ENCODE measurements at places on chromosomes 2 and 18.

DNA sequence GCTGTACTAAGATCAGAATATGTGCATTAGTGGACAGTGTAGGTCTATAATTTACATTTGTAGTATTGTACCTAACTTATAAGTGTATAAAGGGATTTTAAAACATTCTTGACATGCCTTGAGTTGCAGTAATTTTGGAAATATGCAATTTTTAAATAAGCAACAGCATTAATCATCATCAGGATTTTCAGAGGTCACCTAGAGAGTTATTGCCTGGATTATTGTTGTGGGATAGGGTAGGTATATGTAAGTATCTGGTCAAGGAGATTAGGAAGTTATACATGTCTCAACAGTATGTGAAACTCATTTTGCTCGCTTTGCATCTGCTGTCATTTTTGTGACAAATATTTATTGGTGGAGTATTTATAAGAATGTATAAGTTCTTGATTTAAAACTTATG is 184.2 kb downstream of the WDR7 start:
- DNase-seq = peak; percentile 26

DNA sequence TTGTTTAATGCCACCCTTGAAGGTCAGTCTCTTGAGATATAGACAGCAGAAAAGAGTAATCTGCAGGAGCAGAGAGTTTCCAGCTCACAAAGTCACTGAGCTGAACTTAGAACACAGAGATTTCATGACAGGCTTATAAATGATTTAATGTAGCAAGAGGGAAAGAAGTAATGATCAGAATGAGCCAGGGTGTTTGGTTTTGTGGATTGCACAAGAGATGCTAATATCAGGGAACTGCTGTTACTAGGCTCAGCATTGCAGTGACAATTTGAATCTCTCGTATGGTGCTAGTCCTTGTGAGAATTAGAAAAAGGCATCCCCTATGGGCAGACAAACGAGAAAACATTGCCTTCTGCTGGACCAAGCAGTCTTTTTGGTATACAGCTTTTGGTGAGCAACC is 61.7 kb upstream of the ITGB6 start:
- no peak for DNase-seq

DNA sequence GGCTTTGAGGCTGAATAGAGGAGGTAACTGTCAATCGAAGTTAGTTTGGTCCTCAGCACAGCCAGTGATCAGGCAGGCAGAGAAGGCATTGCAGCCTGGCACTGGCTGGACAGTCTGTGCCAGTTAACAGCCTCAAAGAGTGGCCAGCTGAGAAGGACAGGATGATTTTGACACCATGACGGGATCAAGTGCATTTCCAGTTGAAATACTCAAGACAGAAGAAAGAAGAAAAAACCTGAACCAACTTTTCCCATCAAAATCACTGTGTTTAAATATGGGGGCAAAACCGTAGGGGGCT is 96.7 kb upstream of the ZCCHC2 start:
- DNase-seq = no peak

- no peak for DNase-seq
Observed at GRCh38 chr2:98484121-98484557, 39.5 kb downstream of the INPP4A start.

DNA sequence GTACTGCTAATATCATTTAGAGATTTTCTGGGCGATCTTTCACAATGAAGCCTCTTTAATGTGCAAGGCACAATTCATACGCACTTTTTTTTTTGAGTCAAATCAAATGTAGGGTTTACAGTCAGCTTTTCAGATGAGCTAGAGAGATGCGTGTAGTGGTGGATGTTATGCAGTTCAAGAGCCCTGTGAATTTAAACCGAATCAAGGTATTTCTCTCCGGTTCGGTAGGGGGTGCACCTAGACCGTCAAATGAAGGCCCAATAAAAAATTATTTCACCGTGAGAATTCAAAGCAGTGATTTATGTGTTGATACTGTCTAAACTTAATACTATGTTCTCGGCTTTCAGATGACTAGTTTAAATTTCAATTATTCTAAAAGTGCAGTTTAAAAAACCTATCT is 1.1 kb downstream of the PTH2R start:
- peak; percentile 2 for DNase-seq

DNA sequence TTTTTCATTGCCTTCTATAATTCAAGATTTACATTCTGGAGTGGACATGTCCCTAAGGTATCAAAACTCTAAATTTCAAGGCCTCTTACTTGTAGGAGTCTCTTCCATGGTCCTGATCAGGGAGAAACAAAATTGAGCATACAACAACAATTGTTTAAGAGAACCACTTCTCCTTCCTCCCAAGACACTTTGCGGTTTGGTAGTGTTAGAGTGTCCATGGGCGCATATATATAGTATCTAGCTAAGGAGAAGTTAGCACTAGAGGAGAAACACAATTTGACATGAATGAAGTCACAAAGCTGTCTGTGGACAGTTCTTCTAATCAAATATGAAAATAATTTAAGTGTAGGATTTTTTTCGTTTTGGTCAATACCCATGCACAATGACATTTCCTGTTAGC is 349.1 kb upstream of the MAP2 start:
- no peak for DNase-seq

GRCh38 chr2:60821133-60821469 is 60.3 kb upstream of the REL start:
- no peak for DNase-seq

DNA sequence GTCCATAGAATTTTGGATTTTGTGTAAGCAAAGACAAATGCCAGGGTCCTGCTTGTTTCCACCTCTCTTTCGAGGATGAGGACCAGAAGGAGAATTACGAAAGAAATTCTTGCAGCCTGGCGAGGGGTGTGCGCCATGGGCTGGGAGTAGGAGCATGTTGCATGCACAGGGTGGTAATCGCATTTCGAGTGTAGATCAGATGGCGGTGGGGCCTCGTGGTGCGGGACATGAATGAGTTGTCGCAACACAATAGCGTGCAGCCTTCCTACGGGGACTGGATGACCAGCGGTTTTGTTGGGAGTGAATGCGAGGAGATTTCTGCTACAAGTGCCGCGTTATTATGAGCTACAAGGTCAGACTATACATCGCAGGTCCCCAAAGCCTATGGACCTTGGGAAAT is 4.2 kb upstream of the EN1 start:
- peak; percentile 48 for DNase-seq

DNA sequence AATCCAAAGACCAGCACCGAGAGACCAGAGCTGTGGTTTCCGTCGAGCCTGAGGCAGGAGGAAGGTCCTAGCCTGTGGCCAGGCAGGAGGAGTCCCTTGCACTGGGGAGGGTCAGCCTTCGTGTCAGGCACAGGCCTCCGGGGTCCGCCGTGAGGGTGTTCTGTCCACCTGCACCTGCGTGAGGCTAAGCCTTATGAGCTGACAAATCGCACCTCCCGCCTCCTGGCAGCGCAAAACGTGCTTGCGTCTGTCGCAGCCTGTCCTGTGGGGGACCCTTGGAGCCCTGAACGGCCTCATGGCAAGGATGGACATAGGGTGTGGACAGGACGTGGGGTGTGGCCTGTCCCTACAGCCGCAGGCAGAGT is 73.3 kb downstream of the KCNG2 start:
- DNase-seq = no peak

GRCh38 chr18:24734058-24734457 is 273.6 kb downstream of the HRH4 start:
- no peak for DNase-seq

DNA sequence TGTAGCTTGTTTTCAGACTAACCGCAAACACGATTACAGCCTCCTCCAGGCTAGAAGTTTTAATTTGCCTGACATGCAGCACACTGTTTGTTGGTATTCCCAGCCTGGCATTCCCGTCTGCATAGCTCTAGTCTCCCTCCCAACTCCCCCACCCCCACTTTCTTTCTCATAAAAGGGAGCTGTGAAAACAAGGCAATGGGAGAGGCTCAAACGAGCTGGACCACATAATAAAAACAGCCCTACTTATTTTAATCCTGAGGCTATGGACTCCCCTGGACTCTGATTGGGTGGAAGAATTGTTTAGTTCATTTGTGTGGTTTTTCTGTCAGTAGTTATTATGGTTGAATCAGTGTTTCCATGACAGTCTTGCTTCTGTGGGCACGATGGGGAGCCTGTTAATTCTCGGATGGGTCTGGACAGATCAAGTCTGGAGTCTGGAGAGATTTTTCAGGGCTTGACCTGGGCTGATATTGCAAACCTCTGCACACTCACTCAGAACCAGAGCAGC is 1.2 kb downstream of the STON1 start:
- DNase-seq = peak; percentile 71

- DNase-seq = no peak
Observed at GRCh38 chr18:64436111-64436510, 287.2 kb upstream of the LINC00305 start.

GRCh38 chr2:79715338-79715737 is 202.5 kb downstream of the CTNNA2 start:
- DNase-seq = peak; percentile 10

GRCh38 chr18:5620289-5620688 is 76.5 kb upstream of the EPB41L3 start:
- peak; percentile 44 for DNase-seq

DNA sequence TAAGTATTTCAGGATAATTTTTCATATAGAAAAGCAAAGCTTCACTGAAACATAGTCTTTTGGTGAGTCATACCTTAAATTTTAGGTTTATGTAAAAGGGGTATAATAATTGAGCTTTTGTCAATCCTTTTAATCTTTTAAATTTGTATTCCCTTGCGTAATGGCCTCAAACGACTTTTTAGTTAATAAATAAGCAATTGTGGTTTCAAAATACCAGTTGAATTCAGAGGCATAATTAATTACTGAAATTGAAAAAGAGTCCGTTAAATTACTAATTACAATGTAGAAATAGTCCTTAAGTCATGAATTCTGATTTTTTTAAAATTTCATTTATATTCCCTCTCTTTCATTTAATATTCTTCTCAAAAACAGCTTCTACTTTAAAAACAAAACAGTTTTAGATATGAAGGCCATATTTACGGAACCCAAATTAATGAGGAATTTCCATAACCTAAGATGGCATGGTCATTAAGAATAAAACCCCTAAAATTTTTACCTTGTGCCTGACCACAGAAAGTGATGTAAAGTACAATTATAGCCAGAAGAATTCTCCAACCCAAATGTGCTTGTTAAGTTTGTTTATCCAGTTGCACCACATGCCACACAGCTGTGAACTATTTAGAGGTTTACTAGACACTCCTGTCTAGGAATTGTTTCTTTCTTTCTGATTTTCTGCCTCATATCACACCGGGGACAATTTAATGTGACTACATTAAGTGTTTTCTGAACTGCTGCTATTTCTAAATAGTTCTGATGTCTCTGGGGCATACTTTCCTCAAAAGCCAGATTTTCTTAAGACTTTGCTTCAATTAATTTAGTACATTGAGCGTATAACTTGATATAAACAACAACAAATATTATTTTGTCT is 60.7 kb upstream of the ITGA4 start:
- peak; percentile 49 for DNase-seq

DNA sequence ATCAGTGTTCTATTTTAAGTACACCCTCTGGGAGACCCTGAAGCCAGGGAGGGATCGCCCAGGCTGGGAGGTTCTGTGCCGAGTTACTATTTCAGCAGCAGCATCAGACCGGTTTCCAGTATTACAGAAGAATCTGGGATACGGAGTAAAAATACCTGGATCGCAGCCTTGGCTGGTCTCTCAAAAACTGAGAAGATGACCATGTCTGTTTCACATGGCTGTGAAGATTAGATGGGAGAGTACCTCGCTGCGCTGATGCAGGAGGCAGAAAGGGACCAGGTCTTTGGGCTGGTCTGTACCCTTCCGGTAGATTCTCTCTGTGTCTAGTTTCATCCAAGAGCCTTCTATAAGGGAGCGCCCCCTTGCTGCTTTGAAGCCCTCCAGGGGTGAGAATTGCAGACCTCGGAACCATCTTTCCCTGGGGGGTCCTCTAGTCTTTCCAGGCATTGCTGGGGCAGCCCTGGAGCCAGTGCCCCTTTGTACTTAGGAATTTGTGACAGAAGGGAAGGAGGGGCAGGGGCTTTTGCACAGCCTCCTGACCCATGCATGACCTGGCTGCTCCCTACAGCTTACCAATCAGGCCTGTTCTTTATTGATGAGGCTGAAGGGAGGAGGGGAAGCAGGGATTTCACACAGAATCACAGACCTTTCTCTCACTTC is 56.3 kb upstream of the MAPRE3 start:
- DNase-seq = no peak

DNA sequence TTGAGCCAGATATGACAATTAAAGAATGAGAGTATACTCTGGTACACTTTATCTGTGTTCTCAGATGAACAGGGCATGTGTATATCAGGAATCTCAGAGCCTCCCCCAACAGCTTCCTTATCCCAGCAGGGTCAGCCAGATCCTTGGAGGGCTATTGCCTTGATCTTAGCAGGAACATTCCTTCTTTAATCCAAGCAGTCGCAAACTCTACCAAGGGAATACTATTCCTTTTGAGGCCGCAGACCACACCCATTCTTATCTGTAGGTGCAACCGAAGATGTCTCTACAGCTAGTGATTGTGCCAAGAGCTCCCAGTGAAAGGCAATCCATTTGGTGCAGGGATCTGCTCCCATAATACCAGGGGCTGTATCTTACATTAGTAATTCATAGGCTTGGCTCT is 118.3 kb upstream of the DOK6 start:
- no peak for DNase-seq

GRCh38 chr2:37549598-37549997 is 121.8 kb downstream of the CDC42EP3 start:
- DNase-seq = no peak

DNA sequence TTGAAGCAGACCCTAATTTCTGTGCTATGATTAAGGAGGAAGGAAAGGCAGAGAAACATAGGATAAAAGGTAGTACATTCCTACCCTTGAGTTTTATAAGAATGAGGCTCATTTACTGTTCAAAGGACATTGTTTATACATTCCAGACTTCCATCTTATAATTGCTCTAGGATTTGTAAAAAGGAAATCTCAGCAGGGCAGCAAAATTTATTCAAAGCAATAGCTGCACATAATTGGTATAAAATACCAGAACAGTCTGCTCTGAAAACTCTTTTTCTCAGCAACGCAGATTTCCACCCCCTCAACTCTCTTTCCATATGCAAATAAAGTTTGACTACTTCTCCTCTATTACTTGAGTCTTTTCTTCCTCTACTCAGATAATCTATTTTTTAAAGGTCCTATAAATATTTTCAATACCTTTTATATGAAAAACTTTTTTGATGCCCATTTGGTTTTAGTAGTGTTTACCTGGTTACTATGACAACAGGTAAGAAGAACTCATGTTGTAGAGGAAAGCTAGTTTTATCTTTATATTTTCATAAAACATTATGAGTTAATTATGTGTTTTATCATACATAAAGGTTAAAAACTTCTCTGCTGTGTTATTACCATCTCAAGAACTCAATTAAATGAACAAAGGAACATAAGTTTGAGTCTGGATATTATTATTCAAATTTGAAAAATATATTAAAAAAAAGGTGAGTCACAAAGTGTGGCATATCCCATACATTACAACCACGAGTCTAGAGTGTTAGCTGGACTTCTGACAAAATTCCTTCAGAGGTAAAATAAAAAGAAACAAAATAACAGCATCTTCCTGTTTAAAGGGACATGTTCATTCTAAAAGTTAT is 19.9 kb downstream of the RBMS1 start:
- DNase-seq = no peak

Measured in fibroblast of skin of abdomen (primary cell).